ENCODE measurements at places on chromosomes 1 and 21. TPM values are rescaled to one million over a fixed set of nuclear protein-coding genes. Genes with fewer than 3 reads are reported as not detected.

The FCMR gene
- polyA plus RNA-seq = 6.1 TPM

- no peak for DNase-seq
Measured at GRCh38 chr1:193404236-193404635, 217.8 kb upstream of the B3GALT2 start.

GRCh38 chr1:5758000-5758858 is 234.0 kb downstream of the NPHP4 start:
- no peak for DNase-seq

The FHL3 gene
- polyA plus RNA-seq = 89.6 TPM

The CD2 gene
- 2.3 TPM for polyA plus RNA-seq

- no peak for DNase-seq
Measured at GRCh38 chr1:6249739-6250689, 6.0 kb downstream of the HES3 start.

The PRCC gene
- polyA plus RNA-seq = 49.5 TPM

Measured in urinary bladder (tissue), 4 donors.